ENCODE measurements at places on chromosomes 5 and 9.

DNA sequence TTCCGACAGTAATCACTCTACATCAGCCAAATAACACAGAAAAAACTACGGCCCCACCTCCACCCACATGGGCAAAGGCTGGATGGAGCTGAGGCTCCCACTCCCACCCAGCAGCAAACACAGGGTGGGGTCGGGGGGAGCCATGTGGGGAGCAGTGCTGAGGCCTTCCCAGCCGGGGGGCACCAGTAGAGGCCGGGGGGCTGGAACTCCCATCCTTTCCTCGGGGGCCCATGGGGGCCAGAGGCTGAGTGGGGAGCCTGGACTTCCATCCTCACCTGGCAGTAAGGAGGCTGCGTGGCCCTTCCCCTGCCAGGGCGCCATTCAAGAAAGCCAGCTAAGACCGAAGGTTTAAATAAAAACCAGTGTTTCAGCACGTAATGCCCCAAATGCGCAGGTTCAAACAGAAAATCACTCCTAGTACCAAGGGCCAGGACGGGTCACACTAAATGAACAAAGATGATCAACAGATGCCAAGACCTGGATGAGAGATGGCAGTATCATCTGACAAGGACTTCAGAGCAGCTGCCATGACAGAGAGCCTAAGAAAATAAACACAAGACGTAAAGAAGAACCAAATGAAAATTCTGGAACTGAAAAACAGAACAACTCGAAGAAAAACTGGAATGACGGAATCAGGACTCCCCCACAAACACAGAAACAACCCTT, 9.4 kb downstream of the CCDC127 start:
- no peak for DNase-seq

GRCh38 chr5:120507800-120508463, 43.8 kb downstream of the PRR16 start:
- DNase-seq, result no peak

GRCh38 chr5:55402199-55402598, 94.4 kb downstream of the MTREX start:
- DNase-seq, result no peak

DNA sequence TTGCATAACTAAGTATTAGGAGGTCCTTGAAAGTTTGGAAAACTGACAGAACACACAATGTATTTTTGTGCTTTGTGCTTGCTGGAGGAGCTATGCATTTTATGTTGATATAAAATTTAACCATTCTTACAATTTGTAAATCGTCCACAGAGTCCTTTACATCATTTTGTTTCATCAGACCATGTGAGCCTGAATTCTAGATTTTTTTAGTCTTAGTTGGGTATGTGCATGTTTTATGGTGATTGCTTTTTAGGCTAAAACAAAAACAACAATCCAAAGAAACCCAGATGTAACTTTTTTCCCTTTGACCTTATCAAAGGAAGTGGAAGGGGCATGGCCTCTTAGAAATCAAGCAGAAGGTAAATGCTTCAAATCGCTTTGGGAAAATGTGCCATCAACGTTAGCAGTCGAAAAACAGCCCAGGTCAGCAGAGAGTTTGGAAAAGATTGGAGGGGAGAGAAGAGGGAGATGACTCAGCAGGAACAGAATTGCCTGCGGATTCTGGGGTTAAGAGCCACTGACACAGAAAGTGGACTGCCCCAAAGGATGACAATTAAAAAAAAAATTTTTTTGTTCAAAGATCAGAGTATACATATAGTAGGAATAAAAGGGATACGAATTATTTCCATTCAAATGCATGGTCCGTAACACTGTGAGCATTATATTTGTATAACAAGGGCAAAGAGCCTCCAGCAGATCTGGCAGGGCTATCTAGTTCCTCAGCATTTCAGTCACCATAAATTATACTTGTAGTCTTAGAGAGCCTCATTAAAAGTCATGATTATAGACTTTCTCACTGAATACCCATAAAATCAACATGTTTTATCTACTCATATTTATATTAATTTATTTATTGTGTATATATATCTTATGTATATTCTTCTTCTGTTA, 253.5 kb upstream of the HAPLN1 start:
- no peak for DNase-seq

DNA sequence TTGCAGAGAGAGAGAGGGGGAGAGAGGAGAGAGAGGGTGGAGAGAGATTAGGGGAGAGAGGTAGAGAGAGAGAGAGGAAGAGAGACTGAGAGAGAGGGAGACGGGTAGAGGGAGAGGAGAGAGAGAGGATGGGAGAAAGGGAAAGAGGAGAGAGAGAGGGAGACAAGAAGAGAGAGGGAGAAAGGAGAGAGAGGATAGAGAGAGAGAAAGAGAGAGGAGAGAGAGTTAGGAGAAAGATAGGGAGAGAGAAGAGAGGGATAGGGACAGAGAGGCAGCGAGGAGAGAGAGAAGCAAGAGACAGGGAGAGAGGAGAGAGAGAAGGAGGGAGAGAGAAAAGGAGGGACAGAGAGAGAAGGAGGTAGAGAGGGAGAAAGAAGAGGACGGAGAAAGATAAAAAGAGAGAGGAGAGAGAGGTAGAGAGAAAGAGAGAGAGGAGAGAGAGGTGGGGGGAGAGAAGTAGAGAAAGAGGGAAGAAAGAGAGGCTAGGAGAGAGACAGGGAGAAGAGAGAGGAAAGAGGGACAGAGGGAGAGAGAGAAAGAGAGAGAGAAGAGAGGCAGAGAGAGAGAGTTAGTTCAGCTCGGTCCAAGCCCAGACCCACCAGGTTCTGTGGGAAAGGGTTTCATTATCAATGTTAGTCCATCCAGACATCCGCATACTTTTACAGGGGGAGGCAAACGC, 399.3 kb downstream of the ZSWIM6 start:
- no peak for DNase-seq

DNA sequence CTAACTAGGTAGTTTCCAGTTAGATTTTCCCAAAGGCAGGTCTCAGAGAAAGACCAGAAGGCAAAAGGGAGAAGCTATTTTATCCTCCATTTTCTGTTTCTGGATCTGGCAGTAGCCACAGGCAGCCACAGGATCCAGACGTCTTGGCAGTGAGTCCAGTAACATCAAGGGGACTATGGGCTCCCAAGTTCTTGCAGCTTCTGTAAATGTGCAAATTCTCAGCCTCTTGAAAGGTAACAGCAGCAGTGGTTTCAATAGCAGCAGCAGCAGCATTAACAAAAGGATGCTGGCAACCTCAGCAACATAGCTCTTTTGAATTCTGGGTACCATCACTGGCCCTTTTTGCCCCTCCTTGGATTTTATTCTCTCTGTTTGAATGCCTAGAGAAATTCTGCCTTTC, 27.1 kb upstream of the IL33 start:
- no peak for DNase-seq

DNA sequence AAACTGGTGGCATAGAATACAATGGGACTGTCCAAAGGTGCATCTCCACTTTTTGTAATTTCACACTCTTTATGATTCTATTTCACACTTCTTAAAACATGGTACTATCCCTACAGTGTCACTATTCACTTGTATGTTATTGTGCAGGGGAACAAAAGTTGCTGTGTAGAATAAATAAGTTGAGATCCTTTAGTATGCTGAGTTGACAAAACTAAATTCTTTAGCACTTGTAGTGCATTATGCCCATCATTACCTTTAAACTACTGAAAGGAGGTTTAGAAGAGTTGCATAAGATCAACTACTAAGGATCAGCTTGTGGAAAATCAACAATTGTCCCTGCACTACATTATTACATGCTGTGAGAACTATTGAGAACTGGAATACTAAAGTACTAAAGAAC, 1380.9 kb downstream of the PTPRD start:
- DNase-seq, result no peak

DNA sequence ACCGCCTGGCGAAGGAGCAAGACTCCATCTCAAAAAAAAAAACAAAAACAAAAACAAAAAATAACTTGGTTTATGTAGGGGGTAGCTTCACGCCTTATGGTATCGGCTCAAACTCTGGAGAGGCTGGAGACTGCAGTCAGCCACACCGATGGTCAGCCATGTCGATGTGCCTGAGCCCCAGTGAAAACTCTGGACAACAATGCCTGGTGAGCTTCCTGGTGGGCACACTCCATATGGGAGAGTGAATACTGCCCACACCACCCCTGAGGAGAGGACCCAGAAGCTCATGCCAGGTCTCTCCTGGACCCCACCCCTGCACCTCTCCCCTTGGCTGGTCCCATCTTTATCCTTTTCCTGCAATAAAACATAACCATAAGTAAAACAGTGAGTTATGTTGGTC, 19.6 kb downstream of the IPPK start:
- no peak for DNase-seq

GRCh38 chr9:133787754-133788025, 49.5 kb upstream of the SARDH start:
- DNase-seq, result no peak

DNA sequence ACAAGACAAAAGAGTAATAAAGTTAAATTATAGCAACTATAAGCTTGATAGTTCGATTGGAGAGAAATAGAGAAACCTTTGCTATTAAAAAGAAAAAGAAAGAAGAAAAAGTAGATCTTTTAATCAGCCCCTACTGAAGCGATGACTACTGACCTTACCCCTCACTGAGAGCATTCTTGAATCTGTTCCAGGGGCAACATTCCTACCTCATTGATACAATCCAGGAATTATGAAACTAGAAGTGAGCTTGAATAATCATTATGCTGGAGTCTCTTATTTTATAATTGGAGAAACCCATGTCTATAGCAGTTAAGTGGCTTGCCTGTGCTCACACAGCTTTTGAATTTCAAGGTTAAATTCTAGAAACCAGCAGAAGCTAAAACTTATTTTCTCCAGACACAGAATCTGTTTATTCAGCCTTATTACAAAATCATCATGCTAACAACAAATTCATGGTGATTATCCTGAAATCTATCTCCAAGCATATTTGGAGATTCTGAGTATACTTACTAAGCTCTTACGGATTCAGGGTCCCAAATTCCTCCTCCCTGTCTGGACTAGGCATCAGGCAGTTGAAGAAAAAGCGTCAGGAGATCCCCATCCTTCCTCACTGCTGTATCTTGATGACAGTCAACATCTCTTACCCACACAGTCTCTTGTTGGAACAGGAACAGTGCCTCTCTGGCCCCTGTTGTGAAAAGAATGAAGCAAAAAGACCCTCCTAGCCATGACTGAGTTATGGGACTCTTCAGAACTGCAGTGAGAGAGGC, 547.6 kb upstream of the WWC1 start:
- DNase-seq, result no peak

- DNase-seq, result no peak
These were observed 306.6 kb downstream of the PLK2 start for GRCh38 chr5:58153255-58153654.

DNA sequence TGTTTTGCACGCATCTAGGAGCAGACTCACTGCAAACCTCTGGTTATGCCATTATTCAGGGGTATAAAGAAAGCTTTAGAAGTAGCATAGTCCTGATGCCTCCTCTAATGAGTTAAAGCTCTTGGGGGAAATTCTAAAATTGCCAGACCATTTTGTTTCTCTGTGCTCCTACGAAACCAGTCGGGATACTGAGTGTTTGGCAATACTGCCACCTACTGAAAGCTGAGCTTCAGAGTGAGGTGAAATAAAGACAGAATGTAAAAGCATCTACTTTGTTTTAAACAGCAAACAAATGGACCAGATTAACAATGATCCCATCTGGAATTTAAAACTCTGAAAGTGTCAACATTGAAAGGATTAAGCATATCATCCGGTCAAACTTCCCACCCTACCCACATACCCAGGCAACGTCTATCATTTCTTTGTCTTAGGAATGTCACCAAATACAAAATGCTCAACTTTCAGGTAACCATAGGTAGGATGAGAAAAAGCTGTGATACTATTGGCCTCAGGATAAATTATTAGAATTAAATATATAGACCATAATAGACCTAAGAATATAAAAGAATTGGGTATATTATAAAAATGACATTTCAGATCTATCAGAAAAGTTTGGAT, 77.8 kb upstream of the SHISAL2B start:
- no peak for DNase-seq

DNA sequence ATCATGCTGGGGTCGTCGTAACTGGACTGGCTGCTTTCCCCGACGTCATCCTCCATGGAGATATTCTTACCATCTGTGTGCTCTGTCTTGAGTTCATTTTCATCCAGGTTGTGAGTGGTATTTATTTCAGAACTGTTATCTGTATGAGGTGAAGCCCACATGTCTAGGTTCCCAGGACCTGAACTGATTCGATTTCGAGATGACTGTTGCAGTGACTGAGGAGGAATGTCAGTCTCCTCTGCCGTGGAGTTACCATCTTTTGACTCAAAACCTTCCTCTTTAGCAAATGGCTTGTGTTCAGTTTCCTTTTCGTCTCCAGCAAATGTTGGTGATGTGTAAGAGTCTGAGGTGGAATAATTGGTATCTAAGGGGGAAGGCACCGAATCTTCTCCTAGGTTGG, 55.2 kb upstream of the PCA3 start:
- no peak for DNase-seq

DNA sequence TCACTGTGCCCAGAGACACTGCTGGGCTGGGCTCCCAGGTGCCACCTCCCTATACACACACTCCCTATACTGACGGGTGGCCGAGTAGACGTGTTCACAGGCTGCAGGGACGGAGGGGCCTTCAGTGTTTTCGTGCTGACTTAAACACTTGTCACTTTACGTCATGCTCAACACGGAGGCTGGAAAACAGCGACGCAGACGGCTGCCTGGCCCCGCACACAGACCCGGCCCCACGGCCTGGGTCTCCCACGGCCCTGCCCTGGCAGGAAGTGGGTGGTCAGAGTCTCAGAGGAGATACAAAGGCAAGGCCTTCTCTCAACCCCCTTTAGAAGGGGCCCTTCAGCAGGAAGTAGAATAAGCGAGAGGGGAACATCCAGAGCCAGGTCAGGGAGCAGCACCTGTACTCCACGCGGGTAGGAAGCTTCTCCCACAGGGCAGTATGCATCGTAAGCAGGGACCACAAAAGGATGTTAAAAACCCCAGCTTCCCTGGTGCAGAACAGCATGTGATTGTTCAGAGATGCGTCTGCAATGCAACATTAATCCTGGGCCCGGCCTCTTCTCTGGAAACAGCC, 11.9 kb upstream of the TBC1D9B start:
- DNase-seq, result no peak

- DNase-seq, result no peak
These were observed 274.9 kb downstream of the AUH start for GRCh38 chr9:91086657-91087461.

DNA sequence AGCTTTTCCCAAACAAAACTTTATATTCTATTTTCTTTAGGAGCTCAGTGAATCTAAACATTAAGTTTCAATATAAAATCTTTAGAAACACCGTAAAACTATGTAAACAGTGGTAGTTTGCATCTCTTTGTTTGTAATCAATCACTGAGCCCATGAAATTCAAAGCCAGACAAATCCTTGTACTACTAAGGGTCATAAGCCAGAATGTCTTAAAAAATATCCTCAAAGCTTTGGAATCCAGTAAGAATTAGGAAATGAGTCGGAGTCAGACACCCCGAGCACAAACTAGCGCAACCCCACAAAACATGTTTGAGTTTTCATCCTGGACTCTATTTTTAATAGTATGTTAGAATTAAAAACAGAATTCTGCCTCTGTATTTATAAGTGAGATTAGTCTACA, 153.8 kb downstream of the HSPA4 start:
- DNase-seq, result no peak

DNA sequence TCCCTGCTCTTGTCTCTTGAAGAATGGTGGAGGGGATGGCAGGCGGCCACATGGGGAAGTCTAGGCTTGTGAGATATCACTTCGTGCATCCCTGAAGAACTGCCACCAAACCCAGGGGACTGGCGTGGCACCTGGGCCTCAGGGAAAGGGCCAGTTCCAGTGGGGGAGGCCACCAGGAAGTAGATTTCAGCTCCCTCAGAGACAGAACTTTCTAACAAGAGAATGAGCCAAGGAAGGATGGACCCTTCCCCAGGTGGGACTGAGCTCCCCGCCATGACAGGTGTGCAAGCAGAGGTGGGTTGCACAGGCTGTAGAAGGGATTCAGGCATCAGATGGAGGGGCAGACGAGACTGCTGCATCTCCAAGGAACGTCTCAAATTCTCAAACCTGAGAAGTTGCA, 193.9 kb downstream of the GABBR2 start:
- DNase-seq, result no peak

Data from stimulated activated CD8-positive, alpha-beta memory T cell treated with anti-CD3 and anti-CD28 coated beads, Interleukin-7, amount 100 ng/mL, for 4 hours (primary cell).